Smooth muscle cell of the coronary artery (primary cell): ENCODE measurements at places on chromosomes 4 and X. TPM values are rescaled to one million over a fixed set of nuclear protein-coding genes. Genes with fewer than 3 reads are reported as not detected.

Gene SAGE1
- total RNA-seq = not detected in 2 replicates

Gene MRPS18C
- total RNA-seq = 14.5 and 37.3 TPM in 2 replicates

Gene XPNPEP2
- 6.8 TPM in 1 of 2 replicates, not detected in the other for total RNA-seq

Gene NSG1
- total RNA-seq = 0.23 and 35.2 TPM in 2 replicates

Gene GDPD2
- total RNA-seq = not detected in 2 replicates

Gene CXCL1
- total RNA-seq = 9.9 and 26.6 TPM in 2 replicates
